ENCODE measurements at places on chromosomes 3 and 15.

DNA sequence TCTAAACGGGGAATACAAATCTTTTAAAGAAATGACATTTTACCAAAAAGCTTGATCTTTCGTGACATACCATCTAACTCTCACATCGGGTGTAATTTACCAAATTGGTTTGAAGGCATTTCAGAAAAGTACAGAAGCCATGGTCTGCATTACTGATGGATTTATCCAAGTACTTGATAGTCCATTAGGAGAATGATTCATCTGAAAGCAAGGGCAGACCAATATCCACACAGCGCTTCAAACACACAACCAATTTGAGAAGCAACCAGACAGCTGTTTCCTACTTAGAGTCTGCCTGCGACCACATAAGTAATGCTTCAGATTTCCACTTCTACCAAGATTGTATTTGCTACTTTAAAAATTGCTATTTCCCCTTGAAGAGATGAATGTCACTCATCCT, 697.6 kb upstream of the ALCAM start:
- DNase-seq = no peak

DNA sequence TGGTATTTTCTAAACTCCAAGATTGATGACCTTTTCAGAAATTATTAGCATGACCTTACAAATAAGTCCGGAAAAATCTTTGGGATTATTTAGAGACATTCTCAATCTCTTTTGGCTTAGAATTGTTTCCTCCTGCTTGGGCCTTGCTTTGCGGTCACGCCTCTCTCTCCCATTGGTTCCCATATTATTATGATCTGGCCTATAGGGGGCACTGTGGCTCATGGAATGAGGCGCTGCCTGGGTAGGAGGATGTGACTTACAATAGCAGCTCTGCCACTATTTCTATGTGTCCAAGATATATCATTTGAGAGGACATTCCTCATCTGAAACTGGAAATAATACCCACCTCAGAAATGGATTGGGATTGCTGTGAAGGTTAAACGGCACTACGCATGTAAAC, 464.9 kb downstream of the MFSD1 start:
- no peak for DNase-seq

GRCh38 chr3:29064085-29064484, 216.8 kb upstream of the RBMS3 start:
- no peak for DNase-seq

GRCh38 chr15:52559022-52559421, 9.8 kb downstream of the ARPP19 start:
- DNase-seq = no peak
